ENCODE measurements at places on chromosomes 13 and 19. TPM values are rescaled to one million over a fixed set of nuclear protein-coding genes. Genes with fewer than 3 reads are reported as not detected.

- no peaks in the 10 kb centered on the region for H3K36me3 ChIP-seq
- peaks cover 2% of the 10 kb centered on the region for H3K4me1 ChIP-seq
- DNase-seq = no peak
- H3K27ac ChIP-seq = no peak overlapping the region
- peaks cover 45% of the 10 kb centered on the region for H3K27me3 ChIP-seq
- H3K4me3 ChIP-seq = no peak overlapping the region
These were observed 57.2 kb downstream of the SOX1 start for GRCh38 chr13:112124141-112124540.

Gene SERTM1
- not detected for polyA plus RNA-seq

Gene CEACAM8
- not detected for polyA plus RNA-seq

- H3K27ac ChIP-seq = peak overlapping the region; percentile 81
- peaks cover 34% of the 10 kb centered on the region for H3K4me1 ChIP-seq
- DNase-seq = no peak
- H3K36me3 ChIP-seq = peaks cover 8% of the 10 kb centered on the region
These were observed 2.1 kb upstream of the HAMP start for GRCh38 chr19:35279985-35280821.

GRCh38 chr13:26722321-26722720 lies 38.3 kb downstream of the GPR12 start:
- H3K4me1 ChIP-seq = peaks cover 14% of the 10 kb centered on the region
- peak overlapping the region; percentile 88 for H3K27ac ChIP-seq
- H3K36me3 ChIP-seq = no peaks in the 10 kb centered on the region
- DNase-seq = no peak
- H3K27me3 ChIP-seq = no peaks in the 10 kb centered on the region
- peak overlapping the region; percentile 87 for H3K4me3 ChIP-seq

Gene RFPL4AL1
- polyA plus RNA-seq = not detected

Gene KIR3DL1
- 17.7 TPM for polyA plus RNA-seq

DNA sequence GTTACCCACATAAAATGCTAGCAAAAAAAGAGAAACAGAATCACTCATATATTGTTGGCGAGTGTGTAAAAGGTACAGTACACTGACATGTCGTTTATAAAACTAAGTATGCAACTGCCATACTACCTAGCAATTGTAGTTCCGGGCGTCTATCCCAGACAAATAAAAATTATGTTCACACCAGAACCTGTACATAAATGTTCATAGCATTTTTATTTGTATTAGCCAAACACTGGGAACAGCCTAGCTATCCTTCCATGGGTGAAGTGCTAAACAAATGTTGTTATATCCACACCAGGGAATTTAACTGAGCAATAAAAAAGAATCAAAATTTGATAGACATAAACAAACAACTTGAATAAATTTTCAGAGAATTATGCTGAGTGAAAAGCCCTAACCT lies 28.9 kb upstream of the POSTN start:
- no peak overlapping the region for H3K27ac ChIP-seq
- H3K4me1 ChIP-seq = no peaks in the 10 kb centered on the region
- H3K36me3 ChIP-seq = no peaks in the 10 kb centered on the region
- no peak for DNase-seq
- no peak overlapping the region for H3K4me3 ChIP-seq

GRCh38 chr19:17337675-17338432 lies 501 bp downstream of the GTPBP3 start:
- H3K4me1 ChIP-seq = peaks cover 50% of the 10 kb centered on the region
- H3K36me3 ChIP-seq = no peaks in the 10 kb centered on the region
- H3K4me3 ChIP-seq = peak overlapping the region; percentile 92
- no peaks in the 10 kb centered on the region for H3K27me3 ChIP-seq
- no peak for DNase-seq
- peak overlapping the region; percentile 97 for H3K27ac ChIP-seq

GRCh38 chr19:32349051-32349450 lies 3.6 kb downstream of the ZNF507 start:
- DNase-seq = no peak
- H3K4me1 ChIP-seq = peaks cover 28% of the 10 kb centered on the region
- no peak overlapping the region for H3K27ac ChIP-seq
- H3K4me3 ChIP-seq = peak overlapping the region; percentile 34

- H3K4me3 ChIP-seq = no peak overlapping the region
- H3K36me3 ChIP-seq = no peaks in the 10 kb centered on the region
These were observed 143.9 kb upstream of the TSC22D1 start for GRCh38 chr13:44719857-44720671.

Gene SMIM7
- polyA plus RNA-seq = 63.9 TPM

Gene MBD3L2
- not detected for polyA plus RNA-seq

DNA sequence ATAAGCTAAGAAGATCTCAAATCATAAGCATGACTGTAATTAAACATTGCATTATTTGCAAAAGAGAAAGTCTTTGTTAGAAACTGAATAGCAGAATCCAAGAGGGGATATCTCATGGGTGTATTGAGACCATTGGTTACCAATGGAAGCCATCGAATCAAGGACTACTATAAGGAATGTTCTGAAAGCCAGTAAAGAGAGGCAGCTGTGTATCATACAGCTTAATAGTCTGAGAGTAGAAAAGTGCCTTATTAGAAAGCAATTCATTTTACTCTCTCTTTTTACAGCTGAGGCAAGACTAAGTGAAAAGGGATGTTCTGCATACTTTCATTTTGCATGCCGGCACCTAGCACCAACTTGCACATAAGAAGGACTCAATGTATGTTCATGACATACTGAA lies 7.6 kb upstream of the DCT start:
- peaks cover 7% of the 10 kb centered on the region for H3K27me3 ChIP-seq
- peaks cover 3% of the 10 kb centered on the region for H3K36me3 ChIP-seq
- H3K4me1 ChIP-seq = no peaks in the 10 kb centered on the region
- DNase-seq = no peak

Gene GNG8
- polyA plus RNA-seq = not detected

DNA sequence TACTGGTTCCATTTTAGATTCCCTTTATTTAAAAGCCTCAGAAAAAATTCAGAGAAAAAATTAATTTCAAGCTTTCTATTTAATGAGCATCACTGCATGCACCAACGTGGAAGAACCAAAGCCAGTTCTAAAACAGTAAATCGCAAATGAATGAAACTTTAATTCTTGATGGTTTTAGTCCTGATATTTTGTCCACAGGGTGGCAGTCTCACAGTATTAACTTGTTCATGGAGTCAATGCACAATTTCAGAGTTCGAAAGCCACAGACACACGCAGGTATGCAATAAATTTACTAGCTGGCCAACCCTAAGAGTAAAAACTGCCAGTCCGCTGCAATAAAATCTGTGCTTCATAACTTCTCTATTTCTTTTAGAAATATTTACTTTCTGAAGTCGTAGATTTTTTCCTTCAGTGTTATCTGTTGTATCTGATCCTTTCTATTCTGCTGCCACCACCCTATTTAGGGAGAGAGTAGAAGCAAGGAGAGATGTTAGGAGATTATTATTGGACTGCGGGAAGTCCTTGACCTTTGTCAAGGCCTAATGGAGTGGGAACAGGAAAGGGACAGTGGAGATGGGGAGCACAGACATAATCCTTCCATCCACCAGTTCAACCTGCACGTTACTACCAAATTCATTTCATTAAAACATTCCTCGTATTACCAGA lies 7.0 kb upstream of the WBP4 start:
- H3K27ac ChIP-seq = no peak overlapping the region
- DNase-seq = no peak
- no peaks in the 10 kb centered on the region for H3K36me3 ChIP-seq
- H3K4me3 ChIP-seq = peak overlapping the region; percentile 6

- DNase-seq = no peak
- H3K4me3 ChIP-seq = no peak overlapping the region
- H3K27me3 ChIP-seq = peaks cover 7% of the 10 kb centered on the region
- H3K27ac ChIP-seq = no peak overlapping the region
- no peaks in the 10 kb centered on the region for H3K4me1 ChIP-seq
- no peaks in the 10 kb centered on the region for H3K36me3 ChIP-seq
These were observed 83.3 kb upstream of the OLFM4 start for GRCh38 chr13:52945348-52945747.

DNA sequence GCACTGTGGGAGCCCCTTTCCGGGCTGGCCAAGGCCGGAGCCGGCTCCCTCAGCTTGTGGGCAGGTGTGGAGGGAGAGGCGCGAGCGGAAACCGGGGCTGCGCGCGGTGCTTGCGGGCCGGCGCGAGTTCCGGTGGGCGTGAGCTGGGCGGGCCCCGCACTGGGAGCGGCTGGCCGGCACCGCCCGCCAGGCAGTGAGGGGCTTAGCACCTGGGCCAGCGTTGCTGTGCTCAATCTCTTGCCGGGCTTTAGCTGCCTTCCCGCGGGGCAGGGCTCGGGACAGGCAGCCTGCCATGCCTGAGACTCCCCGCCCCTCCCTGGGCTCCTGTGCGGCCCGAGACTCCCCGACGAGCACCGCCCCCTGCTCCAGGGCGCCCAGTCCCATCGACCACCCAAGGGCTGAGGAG lies 405.2 kb upstream of the PRR20A start:
- H3K4me1 ChIP-seq = no peaks in the 10 kb centered on the region
- H3K27me3 ChIP-seq = no peaks in the 10 kb centered on the region
- no peak for DNase-seq
- no peak overlapping the region for H3K4me3 ChIP-seq

Gene KRTDAP
- not detected for polyA plus RNA-seq

DNA sequence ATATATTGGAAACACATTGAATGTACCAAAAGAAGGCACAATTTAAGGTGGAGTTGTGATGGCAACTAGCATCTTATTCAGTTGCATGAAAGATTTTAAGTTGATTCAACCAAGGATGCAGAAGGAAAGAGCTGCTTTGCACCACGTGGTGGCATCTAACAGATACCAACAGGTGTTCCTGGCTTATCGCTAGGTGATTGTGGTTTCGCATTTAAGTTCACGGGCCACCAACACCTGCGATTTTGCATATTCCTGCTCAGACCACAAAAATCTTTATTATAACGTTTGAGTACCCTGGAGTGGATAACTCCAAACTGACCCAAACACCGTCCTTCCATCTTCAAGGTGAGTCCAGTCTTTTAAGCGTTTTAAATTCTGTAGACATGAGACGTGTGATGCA lies 45.3 kb downstream of the RGCC start:
- peak; percentile 42 for DNase-seq
- peak overlapping the region; percentile 52 for H3K4me3 ChIP-seq
- peaks cover 59% of the 10 kb centered on the region for H3K4me1 ChIP-seq
- H3K36me3 ChIP-seq = peaks cover 12% of the 10 kb centered on the region
- H3K27me3 ChIP-seq = no peaks in the 10 kb centered on the region
- peak overlapping the region; percentile 57 for H3K27ac ChIP-seq

- H3K4me1 ChIP-seq = no peaks in the 10 kb centered on the region
- peaks cover 21% of the 10 kb centered on the region for H3K36me3 ChIP-seq
- no peak for DNase-seq
- no peaks in the 10 kb centered on the region for H3K27me3 ChIP-seq
- no peak overlapping the region for H3K4me3 ChIP-seq
These were observed 280.8 kb downstream of the ABCC4 start for GRCh38 chr13:95020298-95020987.

DNA sequence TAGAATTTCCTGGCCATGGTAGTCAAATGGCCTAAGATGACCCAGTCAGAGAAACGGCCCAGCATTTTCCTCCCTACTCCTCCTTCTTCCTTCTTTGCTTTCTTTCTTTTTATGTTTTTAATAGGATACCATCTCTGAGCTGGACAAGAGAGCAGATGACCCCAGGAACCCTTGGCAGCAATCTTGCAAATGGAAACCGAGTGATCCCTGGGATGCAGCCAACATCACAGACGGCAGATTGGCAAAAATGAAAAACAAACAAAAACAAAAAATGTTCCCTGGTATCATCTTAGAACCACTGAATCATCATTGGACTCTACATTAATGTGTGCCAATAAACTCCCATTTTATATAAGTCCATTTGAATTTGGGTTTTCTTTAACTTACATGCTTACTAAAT lies 424.4 kb downstream of the FGF14 start:
- H3K4me3 ChIP-seq = no peak overlapping the region
- no peaks in the 10 kb centered on the region for H3K4me1 ChIP-seq
- no peak for DNase-seq
- peaks cover 15% of the 10 kb centered on the region for H3K27me3 ChIP-seq
- H3K27ac ChIP-seq = no peak overlapping the region

Gene LYL1
- 1.3 TPM for polyA plus RNA-seq

Gene CALM3
- polyA plus RNA-seq = 214 TPM

DNA sequence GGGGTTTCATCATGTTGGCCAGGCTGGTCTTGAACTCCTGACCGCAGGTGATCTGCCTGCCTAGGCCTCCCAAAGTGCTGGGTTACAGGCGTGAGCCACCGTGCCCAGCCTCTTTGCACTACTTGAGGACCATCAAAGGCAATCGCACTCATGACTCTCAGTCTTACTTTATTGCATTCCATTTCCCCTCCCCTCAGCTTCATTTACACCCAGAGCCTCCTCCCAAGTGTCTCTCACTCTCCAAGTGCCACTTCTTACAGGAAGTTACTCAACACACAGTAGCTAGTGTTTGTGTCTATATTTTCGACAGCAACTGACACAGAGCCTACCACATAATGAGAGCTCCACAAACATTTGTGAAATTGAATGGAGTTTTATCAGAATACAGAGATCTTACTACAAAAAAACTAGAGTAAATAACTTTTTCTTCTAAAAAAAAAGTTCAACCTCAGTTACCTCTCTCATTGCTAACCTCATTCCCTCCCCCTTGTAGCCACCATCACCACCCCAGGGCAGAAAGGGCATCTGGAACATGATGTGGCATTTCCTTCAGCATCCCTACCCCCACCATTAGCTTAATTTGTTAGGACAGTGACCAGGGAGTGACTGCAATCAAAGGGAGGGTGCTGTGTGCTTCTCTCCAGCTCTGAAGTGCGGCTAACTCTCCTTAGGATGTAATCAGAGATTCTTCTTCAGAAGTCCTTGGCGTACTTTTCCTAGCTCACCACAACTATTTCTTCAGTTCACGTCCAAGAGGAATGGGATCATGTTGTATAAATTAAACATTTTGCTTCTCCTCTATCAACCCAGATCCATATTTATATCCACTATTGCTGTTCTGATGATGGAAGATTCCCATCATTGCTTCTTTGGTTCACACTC lies 17.0 kb upstream of the RUBCNL start:
- DNase-seq = no peak
- H3K27ac ChIP-seq = no peak overlapping the region
- H3K27me3 ChIP-seq = no peaks in the 10 kb centered on the region
- no peaks in the 10 kb centered on the region for H3K36me3 ChIP-seq
- peaks cover 47% of the 10 kb centered on the region for H3K4me1 ChIP-seq

Measured in naive thymus-derived CD8-positive, alpha-beta T cell (primary cell).